ENCODE measurements at places on chromosomes 2 and 18.

DNA sequence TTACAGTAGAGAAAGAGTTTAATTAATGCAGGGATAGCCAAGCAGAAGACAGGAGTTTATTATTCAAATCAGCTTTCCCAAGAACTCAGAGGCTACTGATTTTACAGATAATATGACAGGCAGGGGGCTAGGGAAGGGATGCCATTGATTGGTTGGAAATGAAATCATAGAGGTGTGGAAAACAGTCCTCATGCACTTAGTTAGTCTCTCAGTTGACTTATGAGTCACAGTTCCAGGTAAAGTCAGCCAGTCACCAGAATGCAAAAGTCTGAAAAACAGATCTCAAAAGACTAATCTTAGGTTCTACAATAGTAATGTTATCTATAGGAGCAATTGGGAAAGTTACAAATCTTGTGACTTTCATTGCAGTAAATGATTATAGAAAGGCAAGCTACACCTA is 676.4 kb upstream of the CHAC2 start:
- no peak for DNase-seq

DNA sequence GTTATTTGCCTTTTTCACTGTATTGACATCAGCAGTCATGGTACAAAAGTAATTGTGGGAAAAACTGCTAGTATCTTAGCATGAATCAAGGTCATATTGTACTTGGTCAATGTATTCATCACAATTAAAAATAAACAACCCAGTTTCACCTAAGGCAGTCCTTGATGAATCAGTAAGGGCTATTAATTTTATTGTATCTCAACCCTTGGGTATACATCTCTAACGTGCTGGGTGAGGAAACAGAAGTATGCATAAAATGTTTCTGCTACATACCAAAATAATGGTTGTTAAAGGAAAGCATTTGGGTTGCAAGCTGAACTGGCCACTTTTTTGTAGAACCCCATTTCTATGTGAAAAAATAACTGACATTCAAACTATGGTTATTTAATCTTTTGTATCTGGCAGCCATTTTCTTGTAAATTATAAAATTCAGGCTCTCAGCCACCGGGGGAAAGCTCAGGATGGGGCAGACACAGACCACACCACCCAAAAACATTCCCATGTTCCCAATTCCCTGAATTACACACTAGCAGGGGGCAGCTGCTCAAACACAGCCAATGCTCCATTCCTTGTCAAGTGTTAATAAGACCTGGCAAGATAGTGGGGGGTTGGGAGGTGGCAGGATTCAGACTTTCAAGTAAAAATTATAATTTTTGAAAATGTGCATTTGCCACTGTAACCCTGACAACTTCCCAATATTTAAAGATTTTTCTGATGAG is 49.3 kb downstream of the OLA1 start:
- no peak for DNase-seq

GRCh38 chr2:168155046-168155445 is 92.3 kb downstream of the STK39 start:
- no peak for DNase-seq

GRCh38 chr2:21552981-21553380 is 429.2 kb downstream of the TDRD15 start:
- DNase-seq, result no peak

DNA sequence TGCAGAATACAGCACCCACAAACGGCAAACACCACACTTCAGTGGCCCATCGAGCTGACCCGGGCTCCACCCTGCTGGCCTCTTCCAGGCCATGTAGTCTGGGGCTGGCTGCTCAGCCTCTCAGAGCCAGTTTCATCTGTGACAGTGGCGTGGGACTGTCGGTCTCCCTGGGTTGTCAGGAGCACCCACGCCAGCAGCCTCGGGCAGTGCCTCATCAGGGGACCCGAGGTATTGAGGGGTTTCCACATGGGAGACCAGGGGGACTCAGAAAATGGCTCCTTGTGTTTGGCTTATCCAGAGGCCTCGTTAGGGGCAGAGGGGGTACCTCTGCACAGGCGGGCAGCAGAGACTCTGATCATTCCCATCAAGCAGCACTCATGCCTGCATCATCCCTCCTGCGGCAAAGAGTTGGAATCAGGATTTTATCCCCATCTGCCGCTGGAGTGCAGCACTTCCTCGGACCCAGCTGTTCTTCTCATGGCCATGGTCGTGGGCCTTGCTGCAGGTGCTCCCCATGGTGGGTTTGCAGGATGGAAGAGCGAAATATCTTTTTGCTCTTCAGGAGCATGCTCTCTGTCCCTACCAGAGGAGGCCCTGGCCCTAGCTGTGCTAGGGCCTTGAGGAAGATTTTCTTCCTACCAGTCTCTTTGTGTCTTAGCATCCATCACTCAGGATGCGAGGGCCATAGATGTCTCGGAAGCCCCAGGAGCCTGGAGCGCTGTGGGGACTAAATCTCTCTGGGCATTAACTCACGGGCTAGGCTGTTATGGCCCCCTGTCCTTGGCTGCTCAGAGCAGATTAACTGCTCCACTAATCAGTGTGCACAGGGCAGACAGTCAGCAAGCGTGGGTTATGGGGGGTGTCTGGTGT is 100.8 kb downstream of the CLIP4 start:
- DNase-seq, result no peak
